ENCODE measurements at places on chromosomes 7 and 10. TPM values are rescaled to one million over a fixed set of nuclear protein-coding genes. Genes with fewer than 3 reads are reported as not detected.

DNA sequence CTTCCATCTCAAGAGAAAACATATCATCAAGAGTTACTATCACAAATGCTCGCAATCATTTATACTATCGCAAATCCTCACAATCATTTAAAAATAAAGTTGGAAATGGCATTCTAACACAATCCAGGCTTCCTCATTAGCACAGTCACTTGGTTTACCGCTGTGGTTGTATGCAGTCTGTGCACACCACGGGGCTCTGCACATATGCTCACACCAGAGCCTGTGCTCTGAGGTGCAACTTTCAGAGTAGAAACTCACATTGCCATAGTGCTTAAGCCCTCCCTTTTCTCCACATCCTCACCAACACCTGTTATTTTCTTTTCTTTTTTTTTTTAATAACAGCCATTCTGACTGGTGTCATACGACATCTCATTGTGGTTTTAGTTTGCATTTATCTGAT lies 235.6 kb upstream of the KLF6 start:
- H3K4me3 ChIP-seq, result no peak overlapping the region
- H3K27ac ChIP-seq, result no peak overlapping the region
- no peak for DNase-seq
- no peaks in the 10 kb centered on the region for H3K36me3 ChIP-seq
- no peaks in the 10 kb centered on the region for H3K27me3 ChIP-seq

EBF3 gene
- 0.04 TPM for total RNA-seq

- no peak overlapping the region for H3K27ac ChIP-seq
- H3K27me3 ChIP-seq, result no peaks in the 10 kb centered on the region
- H3K4me3 ChIP-seq, result no peak overlapping the region
- no peaks in the 10 kb centered on the region for H3K36me3 ChIP-seq
- peak; percentile 40 for DNase-seq
Measured at GRCh38 chr7:106568680-106569499, 92.1 kb downstream of the CCDC71L start.

FAM25C gene
- not detected for total RNA-seq

DNA sequence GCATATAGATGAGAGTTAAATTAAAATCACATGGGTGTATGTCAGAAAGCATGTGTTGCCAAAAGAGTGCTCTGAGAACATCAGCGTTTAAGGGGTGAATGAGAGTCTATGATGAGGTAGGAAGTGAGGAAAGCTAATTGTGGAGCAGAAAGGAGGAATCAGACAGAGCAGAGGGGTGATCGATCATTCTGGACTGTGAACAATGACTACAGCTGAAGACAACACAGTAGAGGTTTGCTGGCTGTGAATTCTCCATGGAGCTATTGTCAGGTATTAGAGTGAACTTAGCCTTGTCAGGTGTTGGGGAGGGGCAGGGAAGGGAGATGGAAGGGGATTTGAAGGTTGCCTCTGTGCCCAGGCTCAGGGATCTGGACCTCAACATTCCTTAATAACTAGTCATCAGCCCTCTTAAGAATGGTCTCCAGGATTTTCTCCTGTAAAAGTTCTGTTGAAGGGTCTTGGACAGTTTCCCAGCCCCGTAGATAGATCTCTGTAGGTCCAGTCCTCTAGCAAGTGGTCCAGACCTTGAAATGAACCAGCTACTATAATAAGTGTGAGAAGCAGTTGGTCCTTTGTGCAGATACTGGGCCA lies 57.1 kb downstream of the KIF5B start:
- no peak overlapping the region for H3K27ac ChIP-seq
- DNase-seq, result no peak
- no peaks in the 10 kb centered on the region for H3K27me3 ChIP-seq
- no peaks in the 10 kb centered on the region for H3K36me3 ChIP-seq
- peaks cover 5% of the 10 kb centered on the region for H3K4me1 ChIP-seq
- no peak overlapping the region for H3K4me3 ChIP-seq

MSMB gene
- total RNA-seq, result not detected

CPVL gene
- total RNA-seq, result 28.0 TPM

GRCh38 chr7:35747611-35748010 lies 52.7 kb upstream of the HERPUD2 start:
- H3K27ac ChIP-seq, result no peak overlapping the region
- no peaks in the 10 kb centered on the region for H3K27me3 ChIP-seq
- H3K4me3 ChIP-seq, result no peak overlapping the region
- no peak for DNase-seq
- H3K4me1 ChIP-seq, result 0 out of 2 replicates have a peak, but pooled peaks cover 4% of the 10 kb centered on the region
- H3K36me3 ChIP-seq, result no peaks in the 10 kb centered on the region

- no peaks in the 10 kb centered on the region for H3K27me3 ChIP-seq
- no peaks in the 10 kb centered on the region for H3K4me1 ChIP-seq
- peak; percentile 46 for DNase-seq
- H3K4me3 ChIP-seq, result no peak overlapping the region
- no peaks in the 10 kb centered on the region for H3K36me3 ChIP-seq
Measured at GRCh38 chr10:120940299-120940900, 89.2 kb downstream of the WDR11 start.

PTN gene
- 16.8 TPM for total RNA-seq

- no peak for DNase-seq
- H3K4me3 ChIP-seq, result no peak overlapping the region
- H3K27ac ChIP-seq, result no peak overlapping the region
- no peaks in the 10 kb centered on the region for H3K36me3 ChIP-seq
Measured at GRCh38 chr7:33743594-33743993, 161.7 kb upstream of the BMPER start.

GRCh38 chr10:90751107-90751997 lies 106.5 kb downstream of the HTR7 start:
- H3K27ac ChIP-seq, result no peak overlapping the region
- H3K27me3 ChIP-seq, result no peaks in the 10 kb centered on the region
- H3K36me3 ChIP-seq, result no peaks in the 10 kb centered on the region
- H3K4me3 ChIP-seq, result no peak overlapping the region

GRCh38 chr10:59700709-59701108 lies 8.9 kb downstream of the SLC16A9 start:
- peak; percentile 62 for DNase-seq
- no peaks in the 10 kb centered on the region for H3K4me1 ChIP-seq
- no peak overlapping the region for H3K27ac ChIP-seq
- H3K36me3 ChIP-seq, result peaks cover 14% of the 10 kb centered on the region

ALOX5 gene
- total RNA-seq, result 3.7 TPM

DNA sequence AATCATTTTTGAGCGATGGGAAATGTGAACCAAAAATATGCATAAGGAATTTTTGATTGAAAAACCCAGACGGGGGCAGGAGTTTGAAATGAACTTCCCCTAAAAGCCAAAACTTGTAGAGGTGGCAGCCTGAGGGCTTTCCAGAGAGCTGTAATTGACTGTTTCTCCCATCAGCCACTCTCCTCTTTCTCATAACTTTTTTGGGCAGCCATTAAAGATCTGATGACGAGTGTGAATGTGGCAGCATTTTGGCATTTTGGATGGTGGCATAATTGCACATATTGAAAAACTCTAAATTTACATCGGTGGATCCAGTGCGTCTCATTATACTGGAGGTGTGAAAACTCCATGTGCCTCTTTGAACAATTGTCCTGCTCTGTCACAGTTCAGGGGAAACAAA lies 159.0 kb downstream of the CUX1 start:
- DNase-seq, result no peak
- H3K27ac ChIP-seq, result no peak overlapping the region
- H3K4me3 ChIP-seq, result no peak overlapping the region

DNA sequence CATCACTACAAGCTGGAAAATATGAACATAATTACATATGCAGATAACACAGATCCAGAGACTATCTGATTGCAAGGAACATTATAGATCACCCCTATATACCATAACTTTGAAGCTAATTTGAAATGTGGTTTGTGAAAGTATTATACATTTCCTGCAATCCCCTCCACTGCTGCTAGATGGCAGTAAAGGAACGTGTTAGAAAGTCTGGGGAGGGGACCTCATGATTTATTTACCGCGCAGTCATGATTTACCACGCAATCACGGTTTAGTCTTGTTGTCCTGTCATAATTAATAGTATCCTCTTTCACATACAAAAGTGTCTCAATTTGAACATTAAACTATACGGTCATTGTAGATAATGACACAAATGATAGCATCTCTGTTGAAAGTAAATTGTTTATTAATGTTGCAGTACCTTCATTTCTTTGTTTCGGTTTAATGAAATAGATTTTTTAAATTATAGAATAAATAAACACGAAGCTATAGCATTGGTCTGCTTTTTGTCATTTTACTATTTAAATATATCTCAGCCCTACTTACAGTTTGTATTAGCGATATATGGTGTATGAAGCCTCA lies 145.3 kb upstream of the PRSS1 start:
- no peaks in the 10 kb centered on the region for H3K36me3 ChIP-seq
- H3K27me3 ChIP-seq, result no peaks in the 10 kb centered on the region
- no peak overlapping the region for H3K4me3 ChIP-seq
- DNase-seq, result no peak
- H3K4me1 ChIP-seq, result no peaks in the 10 kb centered on the region
- H3K27ac ChIP-seq, result no peak overlapping the region

DNA sequence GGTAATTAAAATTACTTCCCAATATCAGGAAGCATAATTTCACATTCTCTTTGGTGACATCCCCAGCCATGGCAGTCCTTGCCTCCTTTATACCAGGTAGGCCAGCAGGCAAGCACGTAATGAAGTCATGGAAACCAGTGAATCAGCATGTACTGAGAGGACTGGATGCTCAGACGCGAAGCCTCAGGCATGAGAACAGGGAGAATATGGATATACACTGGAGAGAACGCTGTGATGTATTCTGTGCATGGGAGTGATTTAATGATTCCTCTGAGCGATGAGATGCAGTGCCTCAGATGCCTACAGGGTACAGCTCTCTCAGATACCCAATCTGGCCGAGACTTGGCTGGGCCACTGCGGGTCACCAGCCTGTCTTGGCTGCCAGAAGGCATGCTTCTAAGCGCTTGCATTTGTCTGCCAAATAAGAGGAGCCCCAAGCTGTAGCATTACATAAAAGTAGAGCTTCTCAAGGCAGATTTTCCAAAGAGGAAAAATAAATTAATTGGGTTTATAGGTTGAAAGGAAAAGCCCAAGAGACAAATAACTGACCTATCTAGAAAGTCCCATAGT lies 238.1 kb downstream of the RELN start:
- H3K4me1 ChIP-seq, result no peaks in the 10 kb centered on the region
- no peak overlapping the region for H3K27ac ChIP-seq
- no peak overlapping the region for H3K4me3 ChIP-seq

SRRM3 gene
- 11.0 TPM for total RNA-seq

- H3K27me3 ChIP-seq, result no peaks in the 10 kb centered on the region
- no peak overlapping the region for H3K4me3 ChIP-seq
- H3K36me3 ChIP-seq, result no peaks in the 10 kb centered on the region
- no peak for DNase-seq
- H3K4me1 ChIP-seq, result no peaks in the 10 kb centered on the region
Measured at GRCh38 chr10:21145751-21146435, 248.8 kb upstream of the NEBL start.

HABP2 gene
- not detected for total RNA-seq
